Effector CD4-positive, alpha-beta T cell (primary cell): ENCODE measurements at places on chromosomes 13 and 19.

DNA sequence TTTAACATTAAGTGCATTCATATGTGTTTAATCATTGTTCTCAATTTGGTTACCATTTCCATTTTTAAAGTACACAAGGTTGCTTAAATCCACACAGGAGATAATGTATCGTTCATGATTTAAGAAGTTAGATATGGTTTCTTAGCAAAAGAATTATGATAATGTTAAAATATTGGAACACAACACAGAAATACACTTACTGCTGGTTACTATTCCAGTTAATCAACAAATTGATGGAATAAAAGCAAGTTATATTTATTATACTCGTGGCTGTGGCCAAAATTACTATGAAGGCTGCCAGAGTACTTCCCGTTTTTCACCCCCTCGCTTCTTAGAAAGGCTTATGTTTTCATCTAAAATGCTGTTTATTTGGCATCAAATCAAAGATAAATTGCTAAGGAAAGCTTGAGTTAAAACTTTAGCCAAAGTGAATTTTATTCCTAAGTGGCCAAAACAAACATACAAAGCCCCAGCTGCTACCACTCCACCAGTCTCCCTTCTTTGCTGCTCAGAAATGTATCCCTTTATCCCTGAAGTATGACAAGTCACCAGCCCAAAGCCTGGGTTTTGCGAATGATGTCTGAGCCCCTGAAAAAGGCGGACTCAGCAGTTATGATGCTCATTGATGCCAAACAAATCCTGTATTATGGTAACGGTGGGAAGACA, 27.7 kb downstream of the LCP1 start:
- DNase-seq: no peak

DNA sequence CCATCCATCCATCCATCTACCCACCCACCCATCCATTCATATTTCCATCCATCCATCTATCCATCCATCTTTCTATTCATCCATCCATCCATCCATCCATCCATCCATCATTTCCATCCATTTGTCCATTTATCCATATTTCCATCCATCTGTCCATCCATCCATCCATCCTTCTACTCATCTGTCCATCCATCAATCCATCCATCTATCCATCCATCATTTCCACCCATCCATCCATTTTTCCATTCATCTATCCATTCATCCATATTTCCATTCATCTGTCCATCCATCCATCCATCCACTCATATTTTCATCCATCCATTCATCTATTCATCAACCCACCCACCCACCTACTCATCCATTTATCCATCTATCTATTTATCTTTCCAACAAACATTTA, 229.6 kb downstream of the TEX29 start:
- no peak for DNase-seq

DNA sequence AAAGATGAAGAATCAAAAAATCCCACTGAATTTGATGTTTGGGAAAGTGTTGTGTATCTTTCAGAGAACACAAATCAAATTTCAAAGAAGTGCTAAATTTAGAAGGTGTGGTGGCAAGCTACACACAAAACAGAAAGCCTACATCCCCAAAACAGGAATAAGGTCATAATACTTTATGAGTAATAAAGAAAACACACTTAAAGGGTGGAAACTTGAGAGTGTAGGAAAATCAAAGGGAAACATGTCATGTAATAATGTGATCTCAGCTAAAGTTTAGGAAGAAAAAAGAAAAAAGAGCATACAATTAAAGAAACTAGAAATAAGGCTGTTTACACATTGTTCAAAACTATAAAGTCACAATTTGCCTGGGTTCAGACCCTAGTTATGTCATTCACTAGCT, 668.7 kb downstream of the PCDH17 start:
- no peak for DNase-seq

- no peak for DNase-seq
Measured at GRCh38 chr13:23180711-23181110, at the start of gene SGCG. SGCG (plus strand) TSS chr13:23180979; CDS start chr13:23203695, 22,716 bp downstream.

- DNase-seq: no peak
Measured at GRCh38 chr13:42276683-42277082, 4.7 kb downstream of the AKAP11 start.

DNA sequence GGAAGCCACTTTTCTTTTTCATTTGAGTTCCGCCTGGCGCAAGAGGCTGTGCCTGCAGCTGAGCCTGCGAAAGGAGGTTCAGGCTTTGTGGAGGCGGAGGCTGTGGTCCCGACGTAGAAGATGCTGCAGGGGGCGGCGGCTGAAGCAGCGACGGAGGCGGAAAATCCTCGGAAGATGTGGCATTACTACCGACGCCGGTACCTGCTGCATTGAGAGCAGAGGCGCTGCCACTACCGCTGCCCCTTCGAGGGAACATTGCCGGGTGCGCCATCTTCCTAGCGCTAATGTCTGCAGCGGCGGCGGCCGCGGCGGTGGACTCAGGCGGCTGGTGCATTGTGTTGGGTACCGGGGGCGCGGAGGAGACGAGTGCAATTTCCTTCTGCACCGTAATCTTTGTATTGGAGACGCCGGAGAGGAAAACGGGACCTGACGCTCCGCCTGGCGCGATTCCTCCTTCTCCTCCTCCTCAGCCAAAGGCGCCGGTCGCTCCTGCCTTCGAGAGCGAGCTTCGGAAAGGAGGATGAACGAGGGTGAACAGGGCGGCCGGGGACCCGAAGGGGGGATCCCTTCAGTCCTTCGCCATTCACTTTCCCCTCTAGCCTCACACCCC, at the start of gene TSC22D1:
TSS of gene TSC22D1 (minus strand) at position 590 of the 610 bp plus-strand sequence. CDS start at position 334, 256 bp downstream.
- DNase-seq: peak; percentile 58
